ENCODE measurements at places on chromosomes 1 and 21.

- DNase-seq: no peak
Observed at GRCh38 chr1:177976596-177976995, 6.7 kb upstream of the SEC16B start.

- no peak for DNase-seq
Observed at GRCh38 chr21:35547946-35548774, 499.1 kb upstream of the RUNX1 start.

DNA sequence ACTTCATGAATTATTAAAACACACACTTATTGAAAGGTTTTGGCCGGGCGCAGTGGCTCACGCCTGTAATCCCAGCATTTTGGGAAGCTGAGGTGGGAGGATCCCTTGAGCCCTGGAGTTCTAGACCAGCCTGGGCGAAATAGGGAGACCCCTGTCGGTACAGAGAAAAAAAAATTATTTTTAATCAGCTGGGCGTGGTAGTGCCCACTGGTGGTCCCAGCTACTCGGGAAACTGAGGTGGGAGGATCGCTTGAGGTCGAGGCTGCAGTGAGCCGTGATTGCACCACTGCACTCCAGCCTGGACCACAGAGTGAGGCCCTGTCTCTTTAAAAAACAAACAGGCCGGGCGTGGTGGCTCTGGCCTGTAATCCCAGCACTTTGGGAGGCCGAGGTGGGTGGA is 1.7 kb downstream of the GABPB2 start:
- DNase-seq: no peak

DNA sequence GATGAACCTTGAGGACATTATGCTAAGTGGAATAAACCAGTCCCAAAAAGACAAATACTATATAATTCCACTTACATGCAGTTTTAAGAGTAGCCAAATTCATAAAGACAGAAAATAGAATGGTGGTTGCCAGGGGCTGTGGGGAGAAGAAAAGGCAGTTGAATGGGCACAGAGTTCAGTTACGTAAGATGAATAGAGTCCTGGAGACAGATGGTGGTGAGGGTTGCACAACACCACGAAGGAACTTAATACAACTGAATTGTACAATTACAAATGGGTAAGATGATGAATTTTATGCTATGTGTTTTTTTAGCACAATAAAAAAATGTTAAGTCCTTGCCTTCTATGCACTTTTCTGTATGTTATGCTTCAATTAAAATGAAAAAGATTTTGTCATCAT is 66.6 kb downstream of the CD34 start:
- no peak for DNase-seq

DNA sequence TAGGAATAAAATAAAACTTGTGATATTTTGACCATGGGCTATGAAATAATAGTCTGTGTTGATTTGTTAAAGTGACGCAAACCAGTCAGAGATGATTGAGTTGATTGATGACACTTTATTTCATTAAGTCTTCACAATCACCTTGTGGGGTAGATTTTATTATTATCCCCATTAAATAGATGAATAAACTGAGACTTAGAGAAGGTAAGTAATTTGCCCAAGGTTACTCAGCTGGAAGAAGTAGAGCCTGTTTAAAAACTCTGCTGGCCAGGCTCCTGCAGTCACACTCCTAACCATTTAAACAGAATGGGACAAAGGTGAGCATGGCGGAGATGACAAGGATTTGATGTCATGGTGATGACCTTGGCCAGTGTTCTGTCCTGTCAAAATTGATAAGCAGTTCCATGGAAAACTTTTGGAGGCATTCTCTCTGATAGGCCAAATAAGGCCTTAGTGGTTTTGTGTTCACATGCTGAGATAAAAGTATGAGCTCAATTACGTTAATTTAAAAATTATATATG is 22.7 kb upstream of the MCOLN3 start:
- DNase-seq: no peak

DNA sequence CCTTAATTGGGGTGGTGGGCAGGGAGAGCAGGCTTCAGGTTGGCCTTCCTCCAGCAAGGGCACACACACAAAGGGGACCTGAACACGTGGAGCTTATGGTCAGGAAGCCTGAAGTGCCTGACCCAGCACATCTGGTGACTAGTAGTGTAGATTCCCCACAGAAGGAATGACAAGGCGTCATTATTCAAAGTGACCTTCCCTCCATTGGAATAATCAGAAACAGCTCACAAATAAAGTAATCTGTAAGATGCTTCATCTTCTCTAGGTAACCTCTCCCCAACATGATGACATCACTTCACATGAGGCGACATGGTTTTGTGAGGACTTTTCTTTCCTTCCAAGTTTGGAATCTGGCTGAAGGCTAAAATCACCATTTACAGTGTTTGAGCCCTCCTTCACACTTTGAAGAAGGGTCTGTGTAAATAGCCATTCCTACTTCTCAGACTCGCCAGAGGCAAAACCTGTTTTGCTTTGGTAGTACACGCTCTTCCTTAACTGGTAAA is 32.8 kb upstream of the ERG start:
- DNase-seq: no peak

GRCh38 chr1:242398351-242398750 is 126.1 kb downstream of the PLD5 start:
- no peak for DNase-seq

DNA sequence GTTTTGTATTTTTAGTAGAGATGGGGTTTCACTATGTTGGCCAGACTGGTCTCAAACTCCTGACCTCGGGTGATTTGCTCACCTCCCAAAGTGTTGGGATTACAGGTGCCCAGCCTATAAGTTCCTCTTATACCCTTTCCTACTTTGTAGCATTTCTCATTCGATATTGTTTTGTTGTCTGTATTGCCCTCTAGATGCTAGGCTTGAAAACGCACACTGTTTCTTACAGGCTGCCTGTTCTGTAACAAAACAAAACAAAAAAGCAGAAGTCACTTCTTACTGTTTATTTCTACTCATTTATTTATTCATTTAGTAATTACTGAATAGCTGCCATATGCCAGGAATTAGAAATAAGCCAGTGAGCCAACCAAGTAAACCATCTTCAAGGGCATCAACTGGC is 136.9 kb upstream of the BMP8A start:
- DNase-seq: no peak

DNA sequence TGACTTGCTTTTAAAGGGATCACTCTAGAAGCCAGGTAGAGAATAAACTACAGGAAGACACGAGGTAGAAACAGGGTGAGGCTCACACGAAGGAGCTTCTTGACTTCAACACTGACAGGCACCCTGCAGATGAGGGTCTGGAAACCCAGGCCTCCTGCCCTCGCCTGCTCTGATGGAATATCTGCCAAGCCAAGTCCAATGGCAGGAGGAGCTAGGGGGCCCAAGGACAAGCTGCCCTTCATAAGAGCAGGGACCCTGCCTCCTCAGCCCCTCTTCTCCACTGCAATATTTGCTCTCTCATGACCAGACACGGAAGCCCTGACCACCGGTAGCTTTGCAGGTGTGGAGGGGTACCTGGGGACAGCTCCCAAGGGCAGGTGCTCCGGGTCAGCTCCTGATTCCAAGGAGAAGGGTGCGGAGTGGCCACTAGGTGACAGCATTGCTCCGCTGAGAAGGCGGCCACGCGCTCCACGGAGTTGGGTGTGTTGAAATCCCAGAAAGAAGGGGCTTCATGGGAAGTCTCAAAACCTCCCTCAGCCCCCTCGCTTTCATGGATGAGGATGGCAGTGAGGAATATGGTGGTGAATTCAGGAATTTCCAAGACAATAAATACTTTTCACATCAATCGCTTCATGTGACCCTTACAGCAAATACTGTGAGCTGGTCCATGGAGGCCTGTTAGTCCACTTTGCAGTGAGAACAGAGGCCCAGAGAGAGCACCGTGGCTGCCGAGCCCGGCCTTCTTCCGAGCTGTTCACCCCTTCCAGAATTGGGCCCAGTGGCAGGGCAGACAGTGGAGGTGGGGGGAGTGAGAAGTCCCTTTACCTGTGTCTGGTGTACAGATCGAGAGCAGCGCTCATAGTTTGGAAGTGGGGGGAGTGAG is 33.2 kb upstream of the PAX7 start:
- no peak for DNase-seq

GRCh38 chr1:230002164-230002803 is 64.8 kb upstream of the GALNT2 start:
- no peak for DNase-seq

DNA sequence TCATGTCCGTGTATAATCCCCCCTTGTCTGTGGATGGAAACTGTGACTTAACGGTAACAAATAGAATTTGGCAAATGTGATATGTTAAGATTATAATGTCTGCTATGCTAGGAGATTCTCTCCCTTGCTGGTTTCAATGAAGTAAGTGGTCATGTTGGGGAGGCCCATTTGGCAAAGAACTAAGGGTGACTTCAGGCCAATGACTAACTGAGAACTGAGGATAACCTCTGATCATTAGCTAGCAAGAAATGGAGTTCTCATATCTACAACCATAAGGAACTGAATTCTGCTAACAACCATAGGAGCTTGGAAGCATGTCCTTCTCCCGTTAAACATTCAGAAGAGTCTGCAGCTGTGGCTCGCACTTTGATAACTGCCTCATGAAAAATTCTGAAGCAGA is 2.3 kb downstream of the IFI44L start:
- no peak for DNase-seq

DNA sequence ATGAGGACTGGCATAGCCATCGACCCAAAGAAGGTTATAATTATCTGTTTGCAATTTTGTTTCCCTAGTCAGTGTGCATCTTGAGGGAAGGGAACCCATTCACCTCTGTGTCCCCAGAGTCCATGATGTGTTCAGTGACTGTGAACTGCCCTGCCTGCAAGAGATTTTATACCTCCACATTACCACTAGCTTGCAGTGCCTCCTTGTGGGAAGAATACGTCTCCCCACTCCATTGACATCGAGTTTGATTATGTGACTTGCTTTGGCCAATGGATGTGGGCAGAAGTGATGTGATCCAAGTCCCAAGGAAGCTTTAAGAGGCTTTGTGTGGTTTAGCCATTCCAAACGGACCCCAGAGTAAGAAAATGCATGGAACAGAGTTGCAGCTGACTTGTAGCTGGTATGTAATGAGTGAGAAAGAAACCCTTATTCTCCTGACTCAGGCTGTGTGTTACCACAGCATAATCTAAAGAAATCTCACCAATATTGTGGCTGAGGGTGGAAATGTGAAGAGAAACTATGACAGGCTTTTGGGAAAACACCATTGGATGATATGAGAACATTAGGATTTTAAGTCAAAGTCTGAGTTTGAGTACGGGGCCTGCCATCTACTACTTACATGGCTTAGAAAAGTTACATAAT is 47.8 kb upstream of the NRDC start:
- DNase-seq: peak; percentile 79

DNA sequence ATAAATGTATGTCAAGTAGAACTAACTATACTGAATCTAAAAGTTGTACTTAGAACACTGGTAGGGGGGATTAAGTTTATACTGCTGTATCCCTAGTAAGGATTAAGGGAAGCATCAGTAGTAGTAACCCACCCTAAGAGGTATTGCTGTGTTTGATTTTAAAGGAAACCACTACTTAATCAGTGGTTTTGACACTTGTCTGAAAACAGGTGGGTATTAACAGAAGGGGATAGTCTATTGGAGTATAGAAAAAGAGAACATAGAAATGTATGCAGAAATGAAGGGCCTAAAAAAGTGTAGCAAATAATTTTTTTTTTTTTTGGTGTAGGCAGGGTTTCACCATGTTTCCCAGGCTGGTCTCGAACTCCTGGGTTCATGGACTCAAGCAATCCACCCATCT is 2.2 kb downstream of the MIGA1 start:
- DNase-seq: no peak

DNA sequence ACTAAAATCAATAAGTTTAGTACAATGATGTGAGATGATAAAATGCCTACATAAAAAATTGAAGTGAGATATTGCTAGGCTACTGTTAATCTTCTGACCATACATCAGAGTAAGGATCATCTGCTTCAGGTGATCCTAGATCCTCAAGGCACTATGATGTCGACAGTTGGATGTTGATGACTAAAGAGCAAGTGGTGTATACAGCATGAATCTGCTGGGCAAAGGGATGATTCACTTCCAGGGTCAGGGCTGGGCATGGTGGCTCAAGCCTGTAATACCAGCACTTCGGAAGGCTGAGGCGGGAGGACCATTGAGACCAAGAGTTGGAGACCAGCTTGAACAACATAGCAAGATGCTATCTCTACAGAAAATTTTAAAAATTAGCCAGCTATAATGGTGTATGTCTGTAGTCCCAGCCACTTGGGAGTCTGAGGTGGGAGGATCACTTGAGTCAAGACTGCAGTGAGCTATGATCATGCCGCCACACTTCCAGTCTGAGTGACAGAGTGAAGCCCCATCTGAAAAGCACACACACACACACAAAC is 24.6 kb downstream of the NUF2 start:
- no peak for DNase-seq

- peak; percentile 22 for DNase-seq
Observed at GRCh38 chr1:85128316-85128715, 72.5 kb downstream of the SYDE2 start.

DNA sequence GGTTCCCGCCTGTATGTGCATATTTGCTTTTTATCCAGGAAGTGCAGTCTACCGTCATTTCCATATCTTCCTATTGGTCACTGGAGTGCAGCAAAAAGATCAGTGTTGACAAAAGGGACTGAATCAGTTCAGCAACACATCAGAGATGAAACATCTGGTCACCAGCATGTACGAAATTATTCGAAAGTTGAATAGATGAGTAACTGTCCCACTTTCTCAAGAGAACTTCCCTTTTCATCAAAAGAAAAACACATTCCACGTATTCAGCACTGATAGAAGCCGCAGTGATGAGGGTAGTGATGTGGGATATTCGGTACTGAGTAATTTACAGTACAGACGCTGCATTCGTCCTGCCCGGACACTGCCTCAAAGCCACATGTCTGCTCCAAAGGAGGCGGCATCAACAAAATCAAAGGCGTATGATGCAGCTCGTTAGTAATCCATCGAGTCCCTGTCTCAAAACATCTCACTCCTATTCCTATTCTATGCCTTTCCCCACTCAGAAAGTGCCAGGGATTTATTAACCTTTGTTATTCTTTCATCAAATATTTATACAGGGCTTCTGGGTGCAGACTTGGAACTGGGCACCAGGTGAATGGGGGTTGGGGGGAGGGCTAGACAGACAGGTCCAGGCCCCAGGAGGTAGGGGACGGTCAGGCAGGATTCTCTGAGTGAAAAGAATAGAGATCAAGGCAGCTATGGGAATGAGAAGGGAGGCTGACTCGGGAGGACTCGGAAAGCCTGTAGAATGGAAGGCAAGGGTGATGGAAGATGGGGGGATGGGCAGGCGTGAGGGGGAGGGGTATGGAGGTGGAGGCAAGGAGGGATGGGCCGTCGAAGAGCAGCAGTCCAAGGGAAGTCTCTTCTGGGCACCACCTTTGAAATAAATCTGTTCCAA is 79.5 kb upstream of the SLC45A1 start:
- peak; percentile 80 for DNase-seq

- DNase-seq: no peak
Observed at GRCh38 chr1:58710190-58711085, 10.6 kb upstream of the MYSM1 start.

- DNase-seq: no peak
Observed at GRCh38 chr1:236659792-236660587, 26.3 kb upstream of the ACTN2 start.
